ENCODE measurements at places on chromosomes 16 and 17.

DNA sequence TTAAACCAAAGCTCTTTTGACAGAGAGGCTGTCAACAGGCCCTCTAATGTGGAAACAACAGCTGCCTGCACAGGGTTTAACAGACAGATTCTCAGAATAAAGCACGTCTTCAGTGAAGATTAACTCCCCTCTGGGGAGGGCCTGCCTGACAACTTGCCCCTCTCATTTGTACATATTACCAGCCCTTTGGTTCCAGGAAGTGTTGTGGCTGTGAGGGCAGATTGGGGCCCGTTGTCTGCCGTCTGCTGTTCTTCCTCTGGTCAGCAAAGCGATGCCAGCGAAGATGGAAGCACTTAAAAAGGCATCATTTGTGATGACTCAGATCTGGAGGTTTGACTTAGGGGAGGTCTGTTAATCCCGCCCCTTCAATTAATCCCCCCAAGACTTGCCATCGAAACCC is 177.0 kb upstream of the IRX6 start:
- no peak for DNase-seq

DNA sequence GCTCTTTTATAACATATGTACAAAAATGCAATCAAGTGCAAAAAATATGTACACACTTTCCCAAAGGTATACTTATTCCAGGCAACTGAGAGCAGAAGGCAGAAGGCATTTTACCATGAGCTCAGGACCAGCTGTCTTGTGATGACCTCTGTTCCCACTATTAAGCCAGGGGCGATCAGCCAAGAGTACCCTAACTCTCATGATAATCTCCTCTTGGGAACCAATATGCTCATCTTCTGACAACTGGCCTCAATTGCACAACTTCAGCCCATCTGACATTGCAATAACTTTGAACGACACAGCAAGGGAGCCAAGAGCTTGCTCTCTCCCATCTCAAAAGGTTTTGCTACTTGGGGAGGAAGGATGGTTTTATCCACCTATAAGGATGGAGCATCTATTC is 471.9 kb downstream of the HS3ST3B1 start:
- no peak for DNase-seq

DNA sequence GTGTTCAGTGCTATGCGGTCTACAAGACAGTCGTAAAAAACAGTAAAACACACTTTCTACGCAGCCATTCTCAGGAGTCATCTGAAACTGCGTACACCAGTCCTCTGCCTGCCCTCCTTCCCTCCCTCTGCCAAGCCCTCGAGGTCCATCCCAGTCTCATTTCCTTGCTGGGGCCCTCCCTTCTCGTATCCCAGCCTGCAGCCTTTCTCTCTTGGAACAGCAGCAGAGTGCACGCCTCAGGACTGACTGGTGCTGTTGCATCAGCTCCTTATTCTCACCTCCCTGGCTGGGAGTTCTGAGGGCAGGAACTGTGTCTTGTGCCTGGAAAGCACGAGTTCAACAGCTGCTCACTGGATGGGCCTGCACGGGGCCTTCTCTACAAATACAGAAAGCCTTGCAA is 12.5 kb downstream of the FAHD1 start:
- peak; percentile 24 for DNase-seq

- DNase-seq = no peak
Measured at GRCh38 chr17:34776456-34777443, 184.5 kb downstream of the CCT6B start.

DNA sequence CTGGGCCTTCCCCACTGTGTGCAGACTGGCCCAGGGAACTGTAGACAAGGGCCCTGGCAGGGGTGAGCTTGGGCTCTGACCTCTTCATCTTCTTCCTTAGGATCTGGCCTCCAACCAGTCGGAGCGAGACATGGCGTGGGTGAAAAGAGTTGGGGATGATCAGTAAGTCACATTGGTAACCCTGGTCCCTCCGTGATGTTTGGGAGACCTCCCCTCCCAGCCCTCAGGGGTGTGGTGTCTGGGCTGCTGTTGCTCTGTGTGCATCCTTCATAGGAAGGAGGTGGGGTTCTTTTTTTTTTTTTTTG is 5.5 kb downstream of the TBKBP1 start:
- no peak for DNase-seq

GRCh38 chr17:72898725-72899124 is 193.8 kb downstream of the SLC39A11 start:
- DNase-seq = no peak

DNA sequence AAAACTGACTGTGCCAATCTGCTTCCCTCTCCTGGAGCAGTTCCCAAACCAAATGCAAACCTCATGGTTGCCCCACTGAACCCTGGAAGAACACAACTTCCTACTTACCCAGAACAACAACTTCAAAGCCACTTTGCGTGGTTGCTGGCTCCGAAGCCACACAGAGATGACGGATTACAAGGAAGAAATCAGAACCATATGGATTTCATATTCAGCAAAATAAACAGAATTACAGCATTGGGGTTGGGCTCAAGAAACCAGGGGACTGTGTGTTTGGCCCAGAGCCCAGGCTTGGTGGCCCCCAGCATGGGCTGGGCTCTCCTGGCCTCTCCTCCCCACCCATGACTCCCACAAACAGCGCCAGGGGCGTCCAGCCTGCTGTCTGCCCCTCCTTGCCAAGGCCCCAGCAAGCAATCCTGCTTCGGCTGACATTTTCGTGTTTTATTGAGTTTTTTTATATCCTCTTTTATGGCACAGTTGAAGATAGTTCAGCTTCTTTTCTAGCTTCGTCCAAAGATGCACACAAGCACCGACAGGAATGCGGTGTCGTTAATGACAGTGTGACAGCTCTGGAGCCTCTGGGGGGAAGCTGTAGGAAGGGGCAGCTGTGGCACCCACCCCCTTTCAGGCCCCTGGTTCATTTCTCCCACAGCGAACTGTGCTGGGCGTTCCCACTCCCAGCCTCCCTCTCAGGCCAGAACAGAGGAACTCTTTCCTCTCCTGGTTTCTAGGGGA is 137.1 kb downstream of the GAS7 start:
- DNase-seq = no peak

- no peak for DNase-seq
Measured at GRCh38 chr16:53804467-53804866, 100.5 kb downstream of the FTO start.

- no peak for DNase-seq
Measured at GRCh38 chr17:50608700-50609379, 25.8 kb upstream of the ABCC3 start.

- no peak for DNase-seq
Measured at GRCh38 chr16:896261-897199, 74.3 kb downstream of the LMF1 start.

GRCh38 chr16:48537275-48537674 is 72.7 kb downstream of the N4BP1 start:
- no peak for DNase-seq

DNA sequence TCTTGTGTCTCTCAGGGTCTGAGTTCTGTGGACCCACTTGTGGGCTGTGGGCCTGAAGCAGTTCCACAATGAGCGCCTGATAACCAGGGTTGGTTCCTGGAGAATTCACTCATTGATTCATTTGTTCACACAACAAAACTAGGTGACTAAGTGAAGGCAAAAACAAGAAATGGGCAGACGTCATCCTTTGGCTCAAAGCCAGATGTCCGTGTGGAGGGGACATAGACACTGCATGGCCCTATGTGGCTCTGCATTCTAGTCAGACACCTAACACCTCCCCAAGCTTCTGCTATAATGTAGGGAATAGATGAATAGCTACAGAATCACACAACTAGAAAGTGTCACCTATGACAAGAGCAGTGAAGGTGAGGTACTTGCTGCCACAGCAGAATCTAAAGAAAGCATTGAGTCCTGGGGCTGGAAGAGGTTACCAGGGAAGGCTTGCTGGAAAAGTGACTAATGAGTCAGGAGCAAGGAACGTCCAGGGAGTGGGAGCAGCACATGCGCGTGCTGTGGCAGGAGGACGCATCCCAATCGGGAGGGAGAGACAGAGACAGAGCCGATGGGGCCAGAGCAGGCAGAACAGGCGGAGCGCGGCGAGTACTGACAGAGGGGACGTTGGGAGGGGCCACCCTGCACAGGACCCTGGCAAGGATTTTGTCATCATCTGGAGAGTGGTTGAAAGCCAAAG is 58.9 kb downstream of the CES1 start:
- peak; percentile 66 for DNase-seq

GRCh38 chr16:85610446-85611193 is 2.5 kb upstream of the GSE1 start:
- DNase-seq = peak; percentile 88

DNA sequence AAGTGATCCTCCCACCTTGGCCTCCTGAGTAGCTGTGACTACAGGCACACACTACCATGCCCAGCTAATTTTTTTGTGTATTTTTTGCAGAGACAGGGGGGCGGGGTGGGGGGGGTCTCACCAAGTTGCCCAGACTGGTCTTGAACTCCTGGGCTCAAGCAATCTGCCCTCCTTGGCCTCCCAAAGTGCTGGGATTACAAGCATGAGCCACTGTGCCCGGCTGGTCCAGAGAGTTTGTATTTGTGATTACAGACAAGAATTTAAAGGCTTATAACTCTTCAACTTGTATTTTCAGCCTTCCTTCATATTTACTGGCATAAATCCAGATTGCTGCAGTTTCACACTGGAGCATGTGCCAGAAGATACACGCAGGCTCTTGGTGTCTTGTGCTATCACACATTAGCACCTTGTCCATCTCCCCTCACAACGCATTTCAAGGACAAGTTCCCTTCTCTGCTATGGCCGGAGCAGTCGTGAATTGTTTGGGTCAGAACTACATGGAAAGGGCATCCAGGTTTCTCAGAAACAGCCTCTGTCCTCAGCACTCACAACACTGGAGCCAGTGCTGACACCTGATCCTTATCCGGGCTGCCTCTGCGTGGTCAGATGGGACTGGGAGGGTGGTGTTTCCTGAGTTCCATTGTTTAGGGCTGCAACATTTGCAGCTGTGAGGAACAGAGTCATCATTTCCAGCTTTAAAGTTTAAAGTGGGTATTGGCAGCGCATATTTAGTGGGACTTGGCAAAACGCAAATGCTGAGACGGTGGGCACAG is 28.1 kb downstream of the WSCD1 start:
- DNase-seq = no peak

- no peak for DNase-seq
Measured at GRCh38 chr17:64092113-64092512, 37.8 kb downstream of the ERN1 start.

- no peak for DNase-seq
Measured at GRCh38 chr17:77690271-77691161, 268.0 kb upstream of the TNRC6C start.

DNA sequence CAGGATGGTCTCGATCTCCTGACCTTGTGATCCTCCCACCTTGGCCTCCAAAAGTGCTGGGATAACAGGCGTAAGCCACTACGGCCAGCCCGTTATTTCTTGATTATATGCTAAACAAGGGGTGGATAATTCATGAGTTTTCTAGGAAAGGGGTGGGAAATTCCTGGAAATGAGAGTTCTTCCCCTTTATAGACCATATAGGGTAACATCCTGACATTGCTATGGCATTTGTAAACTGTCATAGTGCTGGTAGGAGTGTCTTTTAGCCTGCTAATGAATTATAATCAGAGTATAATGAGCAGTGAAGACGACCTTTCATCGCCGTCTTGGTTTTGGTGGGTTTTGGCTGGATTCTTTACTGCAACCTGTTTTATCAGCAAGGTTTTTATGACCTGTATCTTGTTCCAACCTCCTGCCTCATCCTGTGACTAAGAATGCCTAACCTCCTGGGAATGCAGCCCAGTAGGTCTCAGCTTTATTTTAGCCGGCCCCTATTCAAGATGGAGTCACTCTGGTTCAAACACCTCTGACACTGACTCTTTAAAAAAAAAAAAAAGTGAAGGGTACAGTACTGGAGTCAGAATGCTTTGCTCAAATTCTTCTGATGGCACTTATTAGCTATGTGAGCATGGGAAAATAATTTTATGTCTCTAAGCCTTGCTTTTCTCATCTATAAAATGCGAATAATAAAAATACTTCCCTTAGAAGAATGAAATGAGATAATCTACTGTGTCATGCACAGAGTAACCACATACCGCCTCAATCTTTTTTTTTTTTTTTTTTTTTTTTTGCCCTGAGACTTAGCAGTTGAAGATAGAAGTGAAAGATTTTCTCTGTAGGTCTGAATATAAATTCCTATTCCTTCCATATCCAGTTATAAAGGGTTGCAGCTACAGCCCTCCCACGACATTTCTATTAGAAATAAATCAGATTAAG is 5.1 kb upstream of the CALCOCO2 start:
- DNase-seq = peak; percentile 78

- no peak for DNase-seq
Measured at GRCh38 chr16:86509759-86510464, 415 bp upstream of the FOXF1 start.

GRCh38 chr17:82623707-82624106 is 24.5 kb downstream of the WDR45B start:
- DNase-seq = no peak

- DNase-seq = peak; percentile 89
Measured at GRCh38 chr16:84806256-84806889, 13.4 kb upstream of the CRISPLD2 start.

- DNase-seq = no peak
Measured at GRCh38 chr16:85084841-85085510, 27.3 kb downstream of the CIBAR2 start.

GRCh38 chr17:62692721-62693431 is 65.4 kb downstream of the MRC2 start:
- DNase-seq = no peak

- DNase-seq = no peak
Measured at GRCh38 chr17:77890771-77891170, 67.7 kb upstream of the TNRC6C start.

- no peak for DNase-seq
Measured at GRCh38 chr16:3879887-3880564, 487 bp downstream of the CREBBP start.

DNA sequence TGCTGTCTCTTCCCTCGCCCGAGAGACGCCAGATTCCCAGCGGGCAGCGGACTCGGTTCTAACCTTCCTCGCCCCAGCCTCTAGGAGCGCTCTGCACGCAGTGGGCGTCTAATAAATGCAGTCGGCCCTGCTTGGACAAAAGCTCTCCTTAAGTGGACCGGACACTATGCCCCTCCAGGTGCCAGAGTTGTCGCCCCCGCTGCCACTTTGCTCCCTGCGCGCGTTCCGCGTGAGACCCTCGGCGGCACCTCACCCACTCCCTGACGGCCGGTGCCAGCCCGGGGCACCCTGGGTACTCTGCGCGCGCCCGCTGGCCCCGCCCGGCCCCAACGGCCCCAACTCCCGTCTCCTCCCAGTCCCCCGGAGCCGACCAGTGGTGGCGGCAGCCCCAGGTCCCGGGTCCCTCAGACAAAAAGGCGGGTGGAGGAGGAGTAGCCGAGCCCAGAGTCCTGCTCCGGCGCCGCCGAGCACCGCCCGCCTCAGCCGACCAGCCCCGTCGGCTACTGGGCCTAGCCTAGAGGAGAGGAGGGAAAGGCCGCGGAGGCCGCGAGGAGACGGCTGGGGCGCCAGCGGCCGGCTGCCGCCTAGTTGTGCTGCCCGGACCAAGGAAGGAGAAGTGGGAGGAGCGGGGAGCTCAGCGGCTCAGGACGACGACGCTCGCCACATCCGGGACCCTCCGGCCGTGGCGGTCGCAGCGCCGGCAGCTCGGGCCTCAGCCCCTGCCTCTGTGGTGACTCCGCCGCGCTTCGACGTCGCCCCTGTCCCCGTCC is 123.0 kb downstream of the GOSR1 start:
- DNase-seq = peak; percentile 83

GRCh38 chr17:55341432-55341831 is 76.7 kb downstream of the HLF start:
- peak; percentile 40 for DNase-seq

GRCh38 chr17:79116575-79117368 is 42.1 kb downstream of the ENGASE start:
- DNase-seq = no peak

All from HT1080 (cell line).